Effector CD4-positive, alpha-beta T cell (primary cell): ENCODE measurements at places on chromosomes 1 and 21.
A peak's percentile ranks its signal among the peaks of the same experiment; 100 is the strongest.

GRCh38 chr1:85584923-85585322 lies 4.4 kb downstream of the CCN1 start:
- DNase-seq, result no peak

GRCh38 chr1:233240829-233241682 lies 54.5 kb downstream of the PCNX2 start:
- no peak for DNase-seq

DNA sequence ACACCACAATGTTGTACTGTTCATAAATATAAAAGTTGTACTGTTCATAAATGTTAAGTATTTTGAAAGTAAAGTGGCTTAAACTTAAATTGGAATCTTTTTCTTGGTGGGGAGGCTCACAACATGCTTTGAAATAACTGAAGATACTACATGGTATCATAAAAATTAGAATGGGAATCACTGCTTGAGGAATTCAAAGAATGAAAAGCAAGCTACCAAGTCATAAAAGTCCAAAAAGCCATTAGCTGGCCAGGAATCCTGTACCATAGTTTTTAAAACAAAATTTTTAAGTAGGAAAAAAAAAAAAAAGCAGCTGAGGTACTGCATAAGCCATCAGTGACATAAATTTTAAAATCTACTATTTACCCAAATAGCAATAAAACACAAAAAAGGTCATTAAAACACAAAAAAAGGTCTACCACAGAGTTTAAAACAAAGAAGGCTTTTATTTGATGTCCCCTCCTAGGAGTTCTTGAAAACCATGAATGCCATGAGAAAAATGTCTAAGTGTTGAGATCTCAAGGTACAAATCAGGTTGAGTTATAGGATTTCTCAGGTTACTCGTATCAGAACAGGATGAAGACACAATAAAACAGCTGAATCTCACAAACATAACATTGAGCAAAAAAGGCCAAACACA lies 8.6 kb downstream of the ZZZ3 start:
- no peak for DNase-seq

DNA sequence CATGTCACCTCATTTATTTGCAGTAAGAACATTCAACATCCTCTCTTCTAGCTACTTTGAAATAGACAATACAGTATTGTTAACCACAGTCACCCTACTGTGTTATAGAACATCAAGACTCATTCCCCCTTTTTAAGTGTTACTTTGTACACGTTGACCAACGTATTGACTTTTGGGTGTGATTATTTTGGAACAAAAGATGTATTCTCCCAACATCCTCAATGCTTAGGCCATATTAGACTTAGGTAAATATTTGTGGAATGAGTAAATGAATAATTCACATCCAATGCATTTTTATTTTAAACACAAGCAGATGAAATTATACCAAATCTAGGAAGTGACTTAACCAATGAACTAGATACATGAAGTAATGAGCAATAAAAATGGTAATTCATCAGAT lies 296.6 kb downstream of the CHRM3 start:
- DNase-seq, result no peak

GRCh38 chr1:76418531-76418930 lies 344.0 kb downstream of the ST6GALNAC3 start:
- no peak for DNase-seq

GRCh38 chr1:152864443-152864842 lies 4.6 kb downstream of the LCE7A start:
- DNase-seq, result no peak

DNA sequence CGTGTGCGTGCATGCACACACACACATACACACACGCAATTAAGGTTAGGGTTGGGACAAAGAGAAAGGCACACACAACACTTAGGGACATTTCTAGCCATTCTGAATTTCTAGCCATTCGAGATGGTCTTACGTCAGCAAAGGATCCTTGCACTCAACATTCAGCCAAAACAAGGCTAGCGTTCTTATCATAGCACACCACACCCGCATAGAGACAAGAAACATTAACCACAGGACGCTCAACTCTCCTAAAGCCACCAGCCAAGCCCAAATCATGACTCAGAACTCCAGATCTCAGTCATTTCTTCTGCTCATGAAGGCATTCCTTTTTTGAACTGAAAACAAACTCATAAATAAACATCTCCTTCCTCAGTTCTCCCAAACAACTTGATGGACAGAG lies 106.8 kb downstream of the LMO4 start:
- no peak for DNase-seq

DNA sequence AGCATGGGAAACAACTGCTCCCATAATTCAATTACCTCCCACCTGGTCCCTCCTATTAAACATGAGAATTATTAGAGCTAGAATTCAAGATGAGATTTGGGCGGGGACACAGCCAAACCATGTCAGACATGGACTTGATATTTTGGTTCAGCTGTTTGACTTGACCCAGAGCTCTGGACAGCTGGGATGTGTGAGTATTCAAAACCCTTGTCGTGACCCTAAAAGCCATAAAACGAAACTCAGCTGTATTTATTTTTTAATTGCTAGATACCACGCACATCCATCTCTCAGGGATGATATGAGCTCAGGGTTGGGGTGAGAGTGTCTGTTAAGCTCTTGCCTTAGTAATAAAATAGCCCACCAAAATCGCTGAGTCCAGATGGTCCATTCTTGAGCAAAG lies 45.4 kb downstream of the RCSD1 start:
- no peak for DNase-seq

DNA sequence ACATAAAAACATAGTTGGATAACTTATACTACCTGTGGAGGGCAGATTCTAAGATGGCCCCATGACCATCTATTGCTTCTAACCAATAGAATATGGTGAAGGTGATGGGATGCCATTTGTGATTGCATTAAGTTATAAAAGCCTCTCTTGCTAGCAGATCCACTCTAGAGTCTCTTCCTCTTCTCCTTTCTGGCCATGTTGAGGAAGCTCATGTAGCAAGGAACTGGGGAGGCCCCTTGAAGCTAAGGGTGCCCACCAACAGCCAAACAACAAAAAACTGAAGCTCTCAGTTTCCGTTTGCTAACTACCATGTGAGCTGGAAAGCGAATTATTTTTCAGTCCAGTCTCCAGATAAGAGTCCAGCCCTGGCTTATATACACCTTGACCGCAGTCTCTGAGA lies 16.0 kb upstream of the AGO1 start:
- DNase-seq, result no peak

GRCh38 chr1:100767176-100767890 lies 47.8 kb downstream of the VCAM1 start:
- no peak for DNase-seq

GRCh38 chr1:88101041-88101440 lies 583.0 kb upstream of the PKN2 start:
- DNase-seq, result no peak

GRCh38 chr1:10839188-10839770 lies 42.8 kb upstream of the CASZ1 start:
- no peak for DNase-seq

DNA sequence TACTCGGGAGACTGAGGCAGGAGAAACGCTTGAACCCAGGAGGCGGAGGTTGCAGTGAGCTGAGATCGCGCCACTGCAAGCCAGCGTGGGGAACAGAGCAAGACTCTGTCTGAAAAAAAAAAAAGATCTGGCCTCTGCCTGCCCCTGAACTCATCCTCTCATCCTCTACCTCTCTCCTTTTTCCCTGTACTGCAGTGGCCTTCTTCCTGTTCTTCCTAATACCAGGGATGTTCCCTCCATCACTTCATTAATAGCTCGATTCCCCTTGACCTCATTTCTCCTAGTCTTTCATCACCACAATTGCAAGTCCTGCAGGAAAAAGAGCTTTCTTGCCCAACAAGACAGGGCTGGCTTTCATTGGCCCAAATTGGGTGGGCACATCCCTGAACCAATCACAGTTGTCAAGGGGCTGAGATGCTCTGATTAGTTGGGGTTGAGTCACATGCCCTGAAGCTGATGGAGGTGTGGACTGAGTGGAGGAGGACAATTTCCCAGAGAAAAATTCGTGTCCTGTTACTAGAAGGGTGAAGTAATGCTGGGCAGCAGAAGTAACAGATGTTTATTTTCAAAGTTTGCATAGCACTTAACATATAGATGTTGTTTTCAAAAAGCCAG lies 86.8 kb upstream of the PUM1 start:
- DNase-seq, result no peak

DNA sequence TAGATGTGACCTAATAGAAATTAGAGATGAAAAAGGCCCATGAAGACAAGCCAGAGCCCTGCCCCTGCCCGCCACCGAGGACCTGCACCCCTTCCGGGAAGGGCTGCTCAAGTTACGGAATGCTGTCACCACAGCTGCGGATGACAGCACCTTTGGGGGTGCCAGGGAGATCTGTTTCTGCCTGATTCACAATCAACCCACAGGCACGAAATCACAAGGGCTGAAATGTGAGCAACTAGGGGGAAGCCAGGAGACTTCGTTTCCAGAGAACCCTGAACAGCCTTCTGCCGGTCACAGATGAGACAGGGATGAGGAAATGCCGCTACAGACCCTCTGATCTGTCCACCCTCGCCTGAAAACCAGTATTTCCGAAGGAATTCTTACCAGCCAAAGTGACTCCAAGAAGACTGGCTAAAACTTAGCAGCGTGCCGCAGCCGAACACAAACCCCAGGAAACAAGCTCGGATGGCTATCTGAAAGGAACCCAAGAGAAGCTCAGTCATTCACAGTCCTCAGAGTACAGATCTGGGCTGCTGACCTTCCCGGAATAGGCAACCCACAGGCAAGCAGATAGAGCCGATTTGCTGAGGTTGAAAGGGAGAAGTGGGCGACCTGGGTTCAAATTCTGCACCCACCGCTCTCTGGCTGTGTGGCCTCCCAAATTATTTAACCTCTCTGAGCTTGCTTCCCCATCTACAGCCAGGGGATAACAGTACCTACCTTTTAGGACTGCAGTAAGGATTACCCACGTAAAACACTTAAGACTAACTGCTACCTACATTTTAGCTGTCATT lies 1.1 kb downstream of the ICMT start:
- DNase-seq, result no peak

DNA sequence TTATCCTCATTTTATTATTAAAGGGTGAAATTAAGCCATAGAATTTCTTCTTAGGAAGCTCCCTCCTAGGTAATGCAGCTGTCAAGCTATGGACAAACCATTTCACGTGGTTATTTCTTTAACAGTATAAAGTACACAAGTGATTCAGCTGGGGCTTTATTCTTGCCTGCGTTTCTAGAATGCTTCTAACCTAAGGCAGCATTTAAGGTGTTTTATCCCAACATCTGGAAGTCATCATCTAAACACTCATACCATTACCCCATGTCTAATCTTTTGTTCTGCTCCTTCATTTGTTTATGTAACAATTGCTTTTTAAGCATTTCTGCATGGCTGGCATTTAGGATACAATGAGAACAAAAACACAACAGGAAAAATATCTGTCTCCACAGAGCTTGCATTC lies 829.2 kb upstream of the ADAMTS5 start:
- no peak for DNase-seq

DNA sequence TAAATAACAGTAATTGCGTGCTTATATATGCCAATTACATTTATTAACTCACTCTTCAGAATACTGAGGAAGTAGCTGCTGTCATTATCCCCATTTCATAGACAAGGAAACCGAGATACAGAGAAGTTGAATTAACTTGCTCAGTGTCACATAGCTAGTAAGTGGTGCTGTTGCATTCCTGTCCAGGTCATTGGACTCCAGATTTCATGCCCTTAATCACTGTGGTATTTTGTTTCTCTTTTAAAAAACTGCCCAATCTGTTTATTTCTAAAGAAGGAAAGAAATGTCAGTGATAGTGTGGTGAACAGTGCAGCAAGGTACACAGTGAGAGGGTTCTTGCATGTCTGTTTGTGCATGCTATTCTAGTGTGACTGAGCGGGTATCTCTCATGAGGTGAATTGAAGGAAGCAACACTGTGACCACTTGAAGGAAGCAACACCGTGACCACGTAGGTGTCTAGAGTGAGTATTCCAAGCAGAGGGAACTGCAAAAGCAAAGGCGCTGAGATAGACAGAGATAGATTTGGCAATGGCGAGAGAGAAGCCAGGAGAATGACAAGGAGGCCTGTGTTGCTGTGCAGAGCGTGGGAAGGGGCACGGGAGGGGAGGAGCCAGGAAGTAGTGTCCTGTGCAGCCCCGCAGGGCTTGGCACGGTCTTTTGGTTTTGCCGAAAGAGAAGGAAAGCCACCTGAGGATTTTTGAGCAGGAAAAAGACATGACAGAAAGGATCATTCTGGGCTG lies 95.9 kb downstream of the CAMTA1 start:
- no peak for DNase-seq

GRCh38 chr1:92934395-92935378 lies 26.6 kb downstream of the DIPK1A start:
- no peak for DNase-seq

- no peak for DNase-seq
Measured at GRCh38 chr1:116133696-116134475, 22.7 kb downstream of the MAB21L3 start.

DNA sequence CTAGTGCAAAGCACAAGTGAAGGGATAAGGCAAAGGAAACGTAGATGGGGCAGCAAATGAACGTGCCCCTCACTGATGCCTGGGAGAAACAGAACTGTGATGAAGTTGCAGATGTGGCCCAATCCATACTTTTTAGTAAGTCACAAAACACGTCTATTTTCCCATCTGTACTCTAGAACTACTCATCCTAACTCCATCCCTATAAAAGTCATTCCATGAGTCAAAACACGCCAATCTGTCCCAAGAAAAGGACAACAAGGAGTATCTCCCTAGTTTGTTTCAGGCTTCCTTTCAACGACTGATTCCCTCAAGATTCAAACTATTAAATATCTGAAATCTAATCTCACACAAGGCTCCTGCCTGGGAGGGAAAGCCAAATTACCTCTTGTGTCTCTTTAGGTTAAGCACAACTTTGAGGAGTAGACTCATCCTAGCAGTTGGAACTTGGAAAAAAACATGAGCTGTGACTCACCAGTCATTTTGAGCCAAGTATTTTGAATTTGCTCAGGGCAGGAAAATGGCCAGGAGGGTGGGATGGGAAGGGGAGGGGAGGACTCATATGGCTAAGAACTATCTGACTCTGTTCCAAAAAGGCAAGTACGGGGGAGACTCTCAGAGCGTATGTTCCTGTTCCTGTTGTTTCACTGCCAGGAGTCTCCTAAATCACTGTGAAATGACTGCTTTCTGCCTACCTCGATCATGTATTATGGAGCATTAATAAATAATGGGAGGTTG lies 214.5 kb upstream of the CAMK1G start:
- no peak for DNase-seq

DNA sequence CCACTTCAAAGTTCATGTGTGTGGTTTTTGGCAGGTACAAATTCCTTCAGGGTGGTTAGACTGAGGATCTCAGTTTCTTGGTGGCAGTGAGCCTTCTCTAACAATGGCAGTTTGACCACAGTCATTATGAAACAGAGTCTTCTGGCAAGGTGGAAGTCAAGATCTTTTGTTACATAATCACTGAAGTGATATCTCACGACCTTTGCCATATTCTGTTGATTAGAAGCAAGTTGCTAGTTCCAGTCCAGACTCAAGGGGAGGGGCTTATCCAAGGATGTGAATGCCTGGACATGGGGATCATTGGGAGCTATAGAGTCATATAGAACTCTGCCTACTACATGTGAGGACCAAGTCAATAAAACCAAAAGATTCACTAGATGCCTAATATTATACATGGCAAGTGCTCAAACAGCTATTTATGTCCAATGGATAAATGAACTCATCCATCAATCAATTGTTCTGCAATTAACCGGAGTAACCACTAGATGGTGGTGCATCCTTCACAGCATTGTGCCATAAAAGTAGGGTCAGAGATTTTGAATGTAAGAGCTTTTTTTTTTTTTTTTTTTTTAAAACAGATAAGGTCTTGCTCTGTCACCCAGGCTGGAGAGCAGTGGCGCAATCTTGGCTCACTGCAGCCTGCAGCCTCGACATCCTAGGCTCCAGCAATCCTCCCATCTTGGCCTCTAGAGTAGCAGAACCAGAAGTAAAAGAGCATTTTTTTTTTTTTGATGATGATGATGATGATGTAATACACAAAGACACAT lies 131.9 kb downstream of the CRB1 start:
- DNase-seq, result no peak

- peak; percentile 73 for DNase-seq
Measured at GRCh38 chr1:30782361-30783255, 25.0 kb upstream of the LAPTM5 start.
